Left ventricle myocardium superior (tissue), 1 donor: ENCODE measurements at places on chromosomes 13 and 19.

- DNase-seq: peak; percentile 81
Measured at GRCh38 chr19:42184401-42184861, 33.0 kb downstream of the DEDD2 start.

- peak; percentile 76 for DNase-seq
Measured at GRCh38 chr19:55452749-55453346, 8.6 kb downstream of the ISOC2 start.

GRCh38 chr19:16554776-16555175, 12.5 kb upstream of the CHERP start:
- no peak for DNase-seq

DNA sequence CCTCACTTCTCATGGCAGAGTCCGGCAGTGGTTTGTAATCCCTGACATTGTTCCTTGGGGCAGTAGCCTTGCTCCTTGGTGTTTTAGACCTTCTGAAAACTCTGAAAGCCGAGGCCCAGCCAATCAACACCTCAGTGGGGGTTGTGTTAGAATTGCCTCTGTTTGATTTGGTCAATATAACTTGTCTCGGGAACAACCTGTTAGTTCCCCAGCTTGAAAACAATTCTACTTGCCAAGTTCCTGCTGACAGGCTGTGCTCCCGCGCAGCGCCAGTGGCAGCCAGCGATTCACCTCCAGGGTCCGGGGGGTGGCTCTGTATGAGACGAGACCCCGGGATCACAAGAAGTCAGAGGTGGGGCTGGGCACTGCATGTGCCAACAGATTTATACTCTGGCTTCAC, 81.4 kb upstream of the MEDAG start:
- no peak for DNase-seq

- no peak for DNase-seq
Measured at GRCh38 chr19:5782945-5783919, 1.3 kb downstream of the PRR22 start.

DNA sequence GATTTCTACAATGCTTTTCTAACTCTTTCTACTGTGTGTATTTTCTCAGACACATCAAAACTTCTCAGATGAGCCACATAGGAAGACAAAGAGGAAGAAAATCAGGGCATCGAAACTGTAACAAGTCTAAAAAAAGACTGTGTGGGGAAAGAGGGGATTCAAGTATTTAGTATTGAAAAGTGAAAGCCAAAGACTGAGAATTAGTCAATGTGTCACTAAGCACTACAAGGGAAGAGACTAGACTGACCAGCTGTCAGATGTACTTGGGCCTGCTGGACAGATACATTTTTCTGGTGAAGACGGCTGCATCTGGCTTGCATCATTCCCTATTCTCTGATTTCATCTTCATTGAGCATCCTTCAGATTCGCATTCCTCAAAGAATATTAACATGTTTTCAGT, 25.4 kb downstream of the COMMD6 start:
- DNase-seq: no peak

- DNase-seq: no peak
Measured at GRCh38 chr19:7063764-7064418, 5.4 kb upstream of the MBD3L3 start.

DNA sequence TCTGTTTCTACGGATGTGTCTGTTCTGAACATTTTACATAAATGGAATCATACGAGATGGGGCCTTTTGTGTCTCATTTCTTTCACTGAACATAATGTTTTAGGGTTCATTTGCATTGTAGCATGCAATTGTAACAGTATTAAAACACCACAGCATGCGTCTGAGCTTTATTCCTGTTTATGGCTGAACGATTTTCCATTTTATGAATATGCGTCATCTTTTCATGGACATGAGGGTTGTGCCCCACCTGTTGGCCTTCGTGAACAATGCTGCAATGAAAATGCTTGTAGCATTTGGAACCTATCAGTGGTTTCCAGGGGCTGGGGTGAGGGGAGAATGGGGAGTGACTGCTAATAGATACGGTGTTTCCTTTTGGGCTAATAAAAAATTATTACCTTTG, 5.1 kb downstream of the OR10H1 start:
- DNase-seq: no peak

- no peak for DNase-seq
Measured at GRCh38 chr19:44024900-44025216, 321 bp upstream of the ZNF222 start.

- DNase-seq: no peak
Measured at GRCh38 chr13:112453874-112454647, 77.9 kb downstream of the SPACA7 start.

- no peak for DNase-seq
Measured at GRCh38 chr19:1006711-1007398, 6.6 kb downstream of the GRIN3B start.

DNA sequence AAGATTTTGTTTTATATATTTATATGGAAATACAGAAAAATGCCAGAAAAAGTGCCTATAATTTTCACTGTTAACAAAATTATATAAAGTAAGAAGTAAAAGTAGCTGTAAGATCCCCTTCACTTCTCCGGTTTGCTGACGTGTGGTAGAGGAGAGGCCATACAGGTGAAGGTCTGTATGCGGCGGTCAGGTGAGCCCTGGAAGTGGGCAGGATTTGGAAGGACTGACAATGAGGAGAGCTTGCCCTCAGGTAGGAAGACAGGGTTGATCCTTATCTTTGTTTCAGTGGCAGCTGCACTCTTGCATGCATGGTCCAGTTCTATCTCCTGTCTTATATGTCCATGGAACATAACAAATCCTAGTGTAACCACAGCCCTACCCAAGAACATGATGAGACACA, 16.9 kb upstream of the TFDP1 start:
- DNase-seq: no peak

GRCh38 chr19:54364775-54365257, at the start of gene LAIR1:
TSS of gene LAIR1 (minus strand) at chr19:54364931. CDS start at chr19:54364804, 127 bp downstream.
- DNase-seq: peak; percentile 57

DNA sequence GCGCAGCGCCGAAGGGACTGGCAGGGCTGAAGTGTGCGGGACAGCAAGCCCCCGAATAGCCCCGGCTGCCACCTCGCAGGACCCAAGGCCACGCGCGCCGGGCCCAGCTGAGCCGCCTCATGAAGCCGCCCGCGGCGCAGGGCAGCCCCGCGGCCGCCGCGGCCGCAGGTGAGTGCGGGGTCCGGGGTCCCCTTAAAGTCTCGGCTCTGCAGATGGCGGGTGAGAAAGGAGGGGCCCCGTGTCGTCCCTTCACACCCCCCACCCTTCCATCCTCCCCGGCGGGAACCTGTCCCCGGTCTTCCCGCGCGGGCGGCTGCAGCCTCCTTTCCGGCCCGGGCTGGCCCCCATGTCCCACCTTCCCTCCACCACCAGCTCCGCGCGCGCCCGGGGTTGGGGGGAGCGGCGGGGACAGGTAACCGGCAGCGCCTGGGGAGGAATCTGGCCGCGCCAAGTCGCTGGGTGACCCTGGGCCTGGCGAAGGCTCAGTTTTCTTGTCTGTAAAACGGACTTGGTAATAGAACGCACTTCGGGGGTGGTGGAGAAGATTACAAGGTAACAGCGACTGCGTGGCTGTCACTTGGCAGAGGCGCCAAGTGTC, 338 bp downstream of the RGCC start:
- peak; percentile 42 for DNase-seq

DNA sequence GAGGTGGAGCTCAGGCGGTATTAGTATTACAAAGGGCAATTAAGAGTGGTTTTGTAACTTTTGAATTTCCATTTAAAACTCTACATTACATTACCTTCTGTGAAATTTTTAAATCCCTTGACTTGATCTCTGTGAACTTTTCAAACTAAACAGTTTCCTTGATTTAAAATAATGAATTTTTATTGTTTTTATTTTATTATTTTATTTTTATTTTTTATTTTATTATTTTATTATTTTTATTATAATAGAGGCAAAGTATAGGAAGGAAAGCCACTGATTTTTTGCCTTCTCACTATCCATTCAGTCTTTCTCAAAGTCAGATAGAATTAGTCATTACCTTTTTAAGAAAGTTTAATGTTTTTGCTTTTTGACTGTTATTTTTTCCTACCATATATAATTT, 1248.1 kb upstream of the SLC10A2 start:
- no peak for DNase-seq

- DNase-seq: no peak
Measured at GRCh38 chr13:52978989-52979388, 49.6 kb upstream of the OLFM4 start.

DNA sequence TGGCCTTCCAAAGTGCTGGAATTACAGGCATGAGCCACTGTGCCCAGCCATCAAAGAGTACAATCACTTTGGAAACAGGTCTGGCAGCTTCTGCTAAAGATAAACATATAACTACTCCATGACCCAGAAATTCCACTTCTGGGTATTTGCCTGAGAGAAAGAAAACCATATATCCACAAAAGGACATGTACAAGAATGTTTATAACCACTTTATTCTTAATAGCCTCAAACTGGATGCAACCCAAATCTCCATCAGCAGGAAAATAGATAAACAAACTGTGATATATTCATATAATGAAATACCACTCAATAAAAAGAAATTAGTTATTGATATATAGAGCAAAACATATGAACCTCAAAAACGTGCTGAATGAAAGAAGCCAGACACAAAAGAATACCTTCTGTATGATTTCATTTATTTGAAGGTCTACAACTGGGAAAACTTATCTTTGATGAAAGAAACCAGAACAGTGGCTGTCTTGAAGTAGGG, 40.5 kb downstream of the TEX26 start:
- no peak for DNase-seq

DNA sequence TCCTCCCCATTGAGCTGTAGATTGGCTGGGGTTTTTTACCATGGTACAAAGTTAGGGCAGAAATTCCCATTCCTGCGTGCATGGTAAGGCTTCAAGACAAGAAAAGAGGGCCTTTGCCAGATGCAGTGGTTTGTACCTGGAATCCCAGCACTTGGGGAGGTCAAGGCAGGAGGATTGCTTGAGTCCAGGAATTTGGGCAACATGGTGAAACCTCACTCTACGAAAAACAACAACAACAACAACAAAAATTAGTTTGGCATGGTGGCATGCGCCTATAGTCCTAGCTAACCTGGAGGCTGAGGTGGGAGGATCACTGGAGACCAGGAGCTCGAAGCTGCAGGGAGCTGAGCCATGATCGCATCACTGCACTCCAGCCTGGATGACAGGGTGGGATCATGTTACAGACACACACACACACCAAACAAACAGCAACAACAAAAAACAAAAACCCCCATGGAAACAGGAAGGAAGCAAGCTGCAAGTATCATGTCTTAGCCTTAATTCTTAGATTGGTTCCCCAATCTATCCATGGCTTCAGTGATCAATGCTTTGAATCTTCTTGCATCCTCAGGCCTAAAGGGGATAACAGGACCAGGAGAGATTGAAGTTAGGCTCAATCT, 5.5 kb upstream of the WTIP start:
- DNase-seq: no peak

- no peak for DNase-seq
Measured at GRCh38 chr13:38530492-38530891, 156.4 kb upstream of the FREM2 start.

GRCh38 chr13:113802090-113802531, 43.1 kb downstream of the TMEM255B start:
- peak; percentile 77 for DNase-seq

- DNase-seq: no peak
Measured at GRCh38 chr13:60303166-60303565, 93.9 kb upstream of the TDRD3 start.

DNA sequence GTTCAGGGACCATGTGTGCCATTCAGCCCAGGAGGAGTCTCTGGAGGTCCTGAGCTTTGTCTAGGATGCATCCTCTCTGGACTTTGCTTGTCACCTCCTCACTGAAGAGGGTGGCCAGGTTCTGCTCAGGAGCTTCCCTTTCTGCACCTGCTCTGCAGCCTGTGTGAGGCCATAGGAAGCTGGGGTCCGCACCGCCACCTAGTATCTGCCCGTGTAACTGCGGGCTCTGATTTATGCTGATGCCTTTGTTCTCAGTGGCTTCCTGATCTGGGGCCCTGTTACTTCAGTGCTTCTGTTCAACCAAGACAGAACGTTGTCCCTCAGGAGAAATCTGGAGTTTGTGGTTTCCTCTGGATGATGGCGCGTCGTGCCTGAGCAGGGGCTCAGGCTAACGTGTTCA, 15.5 kb downstream of the ZNF610 start:
- no peak for DNase-seq

DNA sequence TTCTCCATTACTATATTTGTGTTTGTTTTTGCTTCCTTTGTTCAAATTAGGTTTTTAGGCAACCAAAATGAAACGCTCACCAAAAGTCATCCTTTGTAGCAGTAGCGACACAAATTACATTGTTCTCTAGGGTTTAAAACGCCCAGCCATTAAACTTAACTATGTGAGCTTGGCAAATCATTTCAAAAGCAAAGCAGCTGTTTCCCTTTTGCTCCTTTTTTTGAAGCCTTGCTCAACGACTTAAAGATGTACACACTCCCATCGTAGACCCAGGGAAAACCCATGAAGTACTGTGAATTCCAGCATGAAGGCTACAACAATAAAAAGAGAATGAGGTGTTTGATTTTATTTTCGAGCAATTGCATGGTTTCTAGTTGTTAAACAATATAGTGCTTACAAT, 106.7 kb downstream of the RAP2A start:
- no peak for DNase-seq

- no peak for DNase-seq
Measured at GRCh38 chr19:43956827-43957226, 5.8 kb downstream of the ZNF221 start.

DNA sequence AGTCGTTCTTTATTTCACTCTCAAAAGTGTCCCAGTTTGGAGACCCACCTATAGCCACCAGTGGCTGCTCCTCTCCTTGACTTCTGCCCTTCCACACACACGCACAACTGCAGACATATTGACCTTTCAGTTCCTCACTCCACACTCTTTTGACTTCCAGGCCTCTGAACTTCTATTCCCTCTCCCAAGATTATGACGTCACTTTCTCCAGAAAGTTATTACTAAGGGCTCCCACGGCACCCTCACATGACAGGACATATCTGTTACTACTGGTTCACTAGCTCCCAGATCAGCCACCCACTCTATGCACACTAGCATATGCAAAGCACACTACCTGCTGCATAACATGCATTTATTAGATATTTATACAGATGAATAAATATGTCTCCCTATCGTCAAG, 45.9 kb downstream of the XPO4 start:
- no peak for DNase-seq

DNA sequence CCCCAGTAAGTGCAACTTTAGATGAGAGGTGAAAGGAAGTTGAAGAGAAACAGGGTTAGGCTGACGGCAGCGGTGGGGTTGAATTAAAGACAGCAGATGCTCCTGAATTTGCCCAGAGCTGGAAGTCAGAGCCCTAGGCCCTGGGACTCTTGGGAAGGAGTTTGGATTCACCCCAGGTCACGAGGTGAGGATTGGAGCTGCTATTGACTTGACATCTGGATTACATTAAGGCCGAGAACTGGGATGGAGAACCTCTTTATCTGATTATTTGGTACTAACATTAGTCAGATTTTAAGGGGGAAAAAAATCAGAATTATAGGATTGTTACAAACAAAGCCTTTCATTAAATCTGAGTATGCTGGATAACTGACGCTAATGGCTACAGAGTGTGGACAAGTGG, 367.2 kb downstream of the ZNF536 start:
- DNase-seq: no peak

GRCh38 chr13:24606486-24607170, 73.6 kb upstream of the ATP12A start:
- DNase-seq: no peak
